ENCODE measurements at places on chromosomes 7 and 10.

- no peak for DNase-seq
Measured at GRCh38 chr10:71622616-71623015, 97.0 kb downstream of the C10orf105 start.

- DNase-seq = no peak
Measured at GRCh38 chr7:154578336-154578735, 424.6 kb downstream of the PAXIP1 start.

DNA sequence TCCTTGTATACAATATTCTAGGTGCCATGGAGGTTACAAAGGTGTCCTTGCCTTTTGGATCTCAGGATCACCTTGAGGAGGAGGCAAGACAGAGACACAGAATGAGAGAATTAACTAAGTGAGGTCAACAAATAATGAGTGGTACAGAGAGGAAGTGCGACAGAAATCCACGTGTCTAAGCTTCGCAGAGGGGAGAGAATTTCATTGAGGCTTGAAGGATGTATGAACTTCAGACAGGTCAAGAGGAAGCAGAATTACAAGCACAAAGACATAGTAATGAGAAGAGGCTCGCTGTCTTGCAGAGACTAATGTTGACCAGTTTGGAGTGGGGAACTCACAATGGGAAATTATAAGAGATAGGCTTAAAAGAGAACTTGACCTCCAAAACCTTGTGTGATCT, 308.7 kb downstream of the FRMD4A start:
- no peak for DNase-seq

- DNase-seq = no peak
Measured at GRCh38 chr7:24370541-24370940, 86.6 kb downstream of the NPY start.

DNA sequence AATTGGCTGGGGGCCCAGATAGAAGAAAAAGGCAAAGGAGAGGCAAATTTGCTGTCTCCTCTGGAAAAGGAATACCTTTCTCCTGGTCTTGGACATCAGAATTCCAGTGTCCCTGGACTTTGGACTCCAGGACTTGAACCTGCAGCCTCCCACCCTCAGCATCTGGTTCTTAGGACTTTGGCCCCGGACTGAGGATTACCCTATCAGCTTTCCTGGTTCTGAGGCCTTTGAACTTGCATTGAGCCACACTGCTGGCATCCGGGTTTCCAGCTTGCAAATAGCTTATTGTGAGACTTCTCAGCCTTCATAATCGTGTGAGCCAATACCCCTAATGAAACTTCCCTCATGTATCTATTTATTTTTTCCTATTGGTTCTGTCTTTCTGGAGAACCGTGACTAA, 68.3 kb downstream of the DNAH11 start:
- no peak for DNase-seq

- DNase-seq = no peak
Measured at GRCh38 chr10:129892548-129893052, 71.5 kb downstream of the EBF3 start.

DNA sequence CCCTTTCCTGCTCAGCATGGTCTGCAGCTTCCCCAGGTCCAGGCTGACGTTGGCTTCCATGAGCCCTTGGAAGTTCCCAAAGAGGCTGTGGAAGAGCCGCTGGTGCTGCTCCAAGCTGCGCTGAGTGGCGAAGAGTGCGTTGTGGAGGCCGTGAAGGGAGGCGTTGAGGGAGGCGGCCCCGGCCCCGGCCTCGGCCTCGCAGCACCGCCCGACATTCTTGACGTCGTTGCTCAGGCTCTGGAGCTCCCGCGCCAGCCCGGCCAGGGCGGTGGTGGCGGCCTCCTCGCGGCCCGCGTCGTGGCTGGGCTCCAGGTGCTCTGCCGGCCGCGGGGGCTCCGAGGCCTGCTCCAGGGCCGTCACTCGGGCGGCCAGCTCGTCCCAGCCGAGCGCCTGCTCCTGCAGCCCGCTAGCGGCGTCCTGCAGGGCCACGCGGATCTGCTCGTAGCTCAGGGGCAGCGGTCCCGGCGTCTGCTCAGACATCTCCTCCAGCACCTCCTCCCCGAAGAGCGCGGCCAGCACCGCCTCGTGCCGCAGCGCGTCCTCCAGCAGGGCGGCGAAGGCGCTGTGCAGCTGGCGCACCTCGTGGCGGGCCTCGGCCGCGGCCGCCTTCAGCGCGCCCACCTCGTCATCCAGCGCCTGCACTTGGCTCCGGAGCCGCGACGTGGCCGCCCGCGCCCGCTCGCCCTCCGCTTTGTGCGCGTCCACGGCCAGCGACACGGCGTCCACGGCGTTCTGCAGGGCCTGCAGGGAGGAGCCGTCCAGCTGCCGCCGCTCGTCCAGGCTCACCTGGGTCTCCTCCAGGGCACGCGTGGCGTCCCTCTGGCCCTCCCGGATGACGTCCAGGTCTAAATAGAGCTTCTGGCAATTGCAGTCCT, 14.7 kb downstream of the MMRN2 start:
- no peak for DNase-seq

DNA sequence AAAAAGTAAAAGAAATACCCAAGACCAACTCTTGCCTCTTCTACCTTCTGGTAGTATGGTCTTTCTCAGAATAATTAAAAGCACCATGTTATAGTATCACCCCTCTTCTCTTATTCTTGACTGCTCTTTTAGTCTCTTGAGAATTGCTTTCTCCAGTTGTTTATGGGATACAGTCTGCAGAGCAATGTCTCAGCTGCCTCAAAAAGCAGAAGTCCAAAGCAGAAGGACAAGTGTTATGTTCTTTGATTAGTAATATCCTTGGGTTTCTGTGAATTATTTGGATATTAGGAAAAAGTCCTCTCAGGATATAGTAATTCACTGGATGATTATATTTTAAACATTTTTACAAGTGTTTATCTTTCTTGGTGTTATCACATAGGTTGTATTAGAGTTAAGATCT, 7.4 kb downstream of the TAS2R41 start:
- DNase-seq = no peak

GRCh38 chr7:154984601-154985188, 18.2 kb downstream of the PAXIP1 start:
- no peak for DNase-seq

DNA sequence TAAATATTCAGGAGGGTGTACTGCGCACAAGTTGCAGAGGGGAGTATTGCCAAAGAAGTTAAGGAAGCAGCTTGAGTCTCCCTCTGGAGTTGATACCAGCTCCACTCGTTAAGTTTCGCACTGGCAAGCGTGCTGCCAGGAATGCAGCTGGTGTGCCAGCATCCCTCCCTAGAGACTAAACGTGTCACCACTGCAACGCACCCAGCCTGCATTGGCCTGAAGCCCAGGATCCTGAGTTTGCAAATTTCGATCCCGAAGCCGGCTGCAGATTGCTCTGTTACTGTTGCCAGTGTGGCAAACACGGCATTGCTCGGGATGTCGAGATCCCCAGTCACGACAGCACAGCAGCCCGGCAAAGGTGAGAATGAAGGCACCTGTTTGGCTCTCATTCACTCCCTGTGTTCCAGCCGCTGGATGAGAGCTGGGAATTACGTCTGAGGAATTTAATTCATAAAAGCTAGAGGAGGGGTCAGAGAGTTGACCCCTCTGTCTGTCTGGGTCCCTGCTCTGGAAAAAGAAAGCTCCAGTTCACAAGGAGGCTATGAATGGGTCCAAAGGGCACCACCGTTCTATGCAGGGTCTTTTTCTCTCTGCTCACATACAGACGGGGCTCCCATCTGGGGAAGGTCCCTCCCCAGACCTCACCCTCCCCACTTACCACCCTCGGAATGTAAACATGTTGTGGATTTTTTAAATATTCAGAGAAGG, 61.0 kb downstream of the NRP1 start:
- DNase-seq = no peak

DNA sequence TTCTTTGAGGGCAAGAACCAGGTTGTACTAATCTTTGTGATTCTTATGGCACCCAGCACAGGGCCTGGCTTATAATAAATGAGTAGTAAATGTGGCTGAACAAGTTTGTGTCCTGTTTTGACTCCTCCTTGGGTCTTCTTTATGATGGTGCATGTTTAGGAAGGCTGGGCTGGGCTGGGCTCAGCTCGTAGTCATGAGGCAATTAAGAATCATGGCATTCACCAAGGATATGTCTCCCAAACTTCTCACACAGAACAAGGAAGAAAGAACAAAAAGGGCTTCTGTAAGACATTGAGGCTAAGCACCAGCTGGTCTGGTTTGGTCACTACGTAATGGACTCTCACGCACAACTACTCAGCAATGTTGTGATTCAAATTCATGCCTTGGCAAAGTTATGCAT, 30.5 kb upstream of the YAE1 start:
- DNase-seq = no peak

DNA sequence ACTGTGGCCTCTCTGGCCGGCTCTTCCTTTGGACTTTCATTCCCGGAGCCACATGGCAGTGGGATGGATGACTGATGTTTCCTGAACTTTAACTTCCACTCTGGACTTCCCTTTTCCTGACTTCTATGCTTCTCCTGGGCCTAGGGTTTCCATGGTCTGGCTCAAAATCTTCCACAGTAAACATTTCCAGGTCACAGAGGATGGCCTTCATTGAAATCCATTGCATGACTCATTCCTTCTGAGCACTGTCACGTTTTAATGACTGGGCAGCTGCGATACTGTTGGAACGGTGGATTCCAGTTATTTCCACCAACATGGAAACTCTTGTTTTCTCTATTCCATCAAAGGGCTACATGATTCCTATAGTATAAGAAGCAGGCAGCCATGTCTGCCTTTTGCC, 24.4 kb upstream of the ZNF273 start:
- DNase-seq = no peak

DNA sequence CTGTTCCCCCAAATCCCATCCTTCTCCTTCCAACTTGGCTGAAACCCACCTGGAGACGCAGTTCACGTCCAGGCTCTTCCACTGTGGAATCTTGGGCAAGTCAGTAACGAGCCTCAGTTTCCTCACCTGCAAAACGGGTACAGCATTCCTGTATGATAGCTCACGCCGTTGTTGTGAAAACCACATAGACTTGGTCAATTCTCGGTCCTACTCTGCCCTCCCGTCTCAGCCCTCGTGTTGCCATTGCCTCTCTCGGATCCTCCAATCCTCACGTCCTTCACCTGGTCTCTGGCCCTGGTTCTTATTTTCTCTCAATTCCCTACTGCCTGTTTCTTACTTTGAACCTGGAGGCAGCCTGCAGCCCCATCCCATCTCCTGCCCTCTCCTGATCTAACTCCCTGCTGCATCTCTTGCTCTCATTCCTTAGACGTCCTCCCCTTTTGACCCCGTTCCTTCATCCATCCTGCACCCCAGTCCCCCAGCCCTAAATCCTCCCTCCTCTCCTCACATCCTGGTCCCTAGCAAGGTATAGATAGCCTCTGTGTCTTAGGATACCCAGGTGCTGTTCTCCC, 2.0 kb upstream of the MUC12 start:
- DNase-seq = no peak

DNA sequence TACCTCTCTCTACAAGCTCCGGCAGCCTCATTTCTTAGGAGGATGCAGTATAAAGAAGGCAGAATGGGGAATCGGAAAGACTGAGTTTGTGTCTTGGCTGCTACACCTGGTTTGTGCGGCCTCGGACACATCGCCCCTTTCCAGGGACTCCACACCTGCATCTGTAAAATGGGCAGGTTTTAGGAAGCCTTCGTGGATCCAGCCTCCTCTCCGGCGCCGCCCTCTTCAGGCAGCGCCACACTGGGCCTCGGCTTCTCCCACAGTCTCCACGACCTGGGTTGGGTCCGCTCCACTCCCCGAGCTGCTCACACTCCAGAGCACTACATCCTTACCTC, 341 bp downstream of the GOT1 start:
- DNase-seq = peak; percentile 1

DNA sequence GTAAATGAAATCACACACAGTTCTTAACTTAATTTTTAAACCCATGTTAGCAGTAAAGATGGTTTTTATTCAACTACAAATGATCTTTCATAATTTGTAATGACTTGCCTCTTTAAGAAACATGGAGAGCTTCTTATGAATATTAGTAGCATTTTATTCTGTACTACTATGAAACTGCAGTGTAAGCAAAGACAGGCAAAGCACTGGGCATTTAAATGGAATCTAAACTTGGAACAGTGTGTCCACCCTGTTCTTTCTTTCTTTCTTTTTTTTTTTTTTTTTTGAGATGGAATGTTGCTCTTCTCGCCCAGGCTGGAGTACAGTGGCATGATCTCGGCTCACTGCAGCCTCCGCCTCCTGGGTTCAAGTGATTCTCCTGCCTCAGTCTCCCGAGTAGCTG, 740.4 kb upstream of the IGFBP3 start:
- DNase-seq = no peak

DNA sequence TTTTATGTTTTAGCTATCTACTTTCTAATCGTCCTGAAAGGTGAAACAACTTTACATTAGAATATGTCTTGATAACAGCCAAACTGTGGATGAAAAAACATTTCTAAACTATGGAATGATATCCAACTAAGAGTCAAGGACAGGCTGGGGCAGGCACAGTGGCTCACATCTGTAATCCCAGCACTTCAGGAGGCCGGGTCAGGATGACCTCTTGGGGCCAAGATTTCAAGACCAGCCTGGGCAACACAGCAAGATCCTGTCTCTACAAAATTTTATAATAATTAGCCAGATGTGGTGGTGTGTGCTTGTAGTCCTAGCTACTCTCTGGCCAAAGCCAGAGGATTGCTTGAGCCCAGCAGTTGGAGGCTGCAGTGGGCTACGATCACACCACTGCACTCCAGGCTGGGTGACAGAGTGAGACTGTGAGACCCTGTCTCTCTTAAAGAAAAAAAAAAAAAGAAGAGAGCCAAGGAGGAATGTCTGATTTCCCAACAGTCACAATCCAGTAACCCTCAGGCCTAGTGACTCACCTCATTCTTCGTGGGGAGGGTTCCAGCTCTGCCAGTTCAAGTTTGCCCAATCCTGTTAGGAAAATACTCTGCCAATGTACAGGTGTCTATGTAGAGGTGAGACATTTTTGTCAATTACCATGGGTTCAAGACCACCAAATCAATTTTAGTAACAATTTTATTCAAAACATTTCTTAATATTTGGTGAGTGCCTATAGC, 14.6 kb upstream of the FZD1 start:
- DNase-seq = no peak

- DNase-seq = no peak
Measured at GRCh38 chr7:46927131-46927810, 654.6 kb downstream of the TNS3 start.

DNA sequence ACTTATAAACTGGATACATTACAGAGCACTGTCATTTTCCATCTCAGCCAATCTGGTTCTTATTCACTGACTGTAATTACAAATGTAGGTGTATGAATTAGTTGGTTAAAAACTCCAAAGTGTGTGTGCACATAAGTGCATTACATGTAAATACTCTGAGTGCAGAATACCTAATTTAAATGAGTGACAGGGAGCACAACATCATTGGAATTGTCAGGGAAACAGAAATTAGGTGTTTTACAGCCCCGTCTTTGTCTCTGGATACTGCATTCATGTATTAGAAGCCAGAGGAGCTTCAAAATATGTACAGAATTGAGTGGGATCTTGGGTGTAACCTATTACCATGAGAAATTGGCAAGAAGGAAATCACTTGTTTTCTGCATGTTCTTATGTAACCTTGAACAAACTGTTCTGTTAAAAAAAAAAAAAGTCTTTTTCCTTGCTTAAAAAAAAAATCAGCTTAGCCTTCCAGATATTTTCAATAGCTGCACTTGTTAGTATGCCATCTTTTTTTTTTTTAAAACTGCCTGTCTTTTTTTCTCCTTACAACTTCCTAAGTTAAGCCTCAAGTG, 31.1 kb downstream of the CELF2 start:
- no peak for DNase-seq

GRCh38 chr10:102505462-102506115, 1.8 kb downstream of the SUFU start:
- DNase-seq = no peak

Data from stimulated activated CD4-positive, alpha-beta T cell treated with anti-CD3 and anti-CD28 coated beads, Interleukin-15, amount 100 ng/mL, for 1 hour (primary cell).